WTC11 (cell line): ENCODE measurements at places on chromosomes 7 and 10.

- H3K4me1 ChIP-seq: 0 out of 2 replicates have a peak, but pooled peaks cover 3% of the 10 kb centered on the region
- no peaks in the 10 kb centered on the region for H3K27me3 ChIP-seq
- DNase-seq: no peak
- H3K4me3 ChIP-seq: no peak overlapping the region
Measured at GRCh38 chr7:13563257-13563656, 426.2 kb downstream of the ETV1 start.

DNA sequence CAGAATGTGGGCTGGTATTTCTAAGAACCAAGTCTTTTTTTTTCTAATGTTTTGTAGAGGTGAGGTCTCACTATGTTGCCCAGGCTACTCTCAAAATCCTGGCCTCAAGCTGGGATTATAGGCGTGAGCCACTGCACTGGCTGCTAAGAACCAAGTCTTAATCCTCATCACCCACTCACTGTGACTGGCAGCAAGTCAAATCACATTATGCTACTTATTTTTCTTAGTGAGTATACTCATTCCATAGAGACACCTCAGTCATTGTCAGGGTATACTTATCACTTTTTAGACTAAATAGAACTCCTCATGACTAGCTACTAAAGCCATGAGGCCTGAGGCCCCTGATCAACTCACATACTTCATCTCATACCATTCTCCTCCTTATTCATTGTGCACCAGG is 116.1 kb downstream of the STRA8 start:
- no peak overlapping the region for H3K27ac ChIP-seq
- H3K4me1 ChIP-seq: no peaks in the 10 kb centered on the region
- H3K36me3 ChIP-seq: no peaks in the 10 kb centered on the region
- DNase-seq: no peak
- H3K27me3 ChIP-seq: no peaks in the 10 kb centered on the region
- no peak overlapping the region for H3K4me3 ChIP-seq

GRCh38 chr10:96832721-96833219 is 672 bp downstream of the LCOR start:
- H3K27ac ChIP-seq: no peak overlapping the region
- peaks cover 9% of the 10 kb centered on the region for H3K27me3 ChIP-seq
- H3K4me1 ChIP-seq: peaks cover 40% of the 10 kb centered on the region
- peak; percentile 71 for DNase-seq
- H3K4me3 ChIP-seq: peak overlapping the region; percentile 70
- peaks cover 2% of the 10 kb centered on the region; the same call in 1 of the 2 replicates for H3K36me3 ChIP-seq

- DNase-seq: no peak
- no peaks in the 10 kb centered on the region; the same call in 1 of the 2 replicates for H3K27me3 ChIP-seq
- H3K36me3 ChIP-seq: peaks cover 9% of the 10 kb centered on the region
- peaks cover 2% of the 10 kb centered on the region; the same call in 1 of the 2 replicates for H3K4me1 ChIP-seq
- H3K27ac ChIP-seq: no peak overlapping the region
Measured at GRCh38 chr7:45986355-45987298, 65.6 kb upstream of the IGFBP3 start.

DNA sequence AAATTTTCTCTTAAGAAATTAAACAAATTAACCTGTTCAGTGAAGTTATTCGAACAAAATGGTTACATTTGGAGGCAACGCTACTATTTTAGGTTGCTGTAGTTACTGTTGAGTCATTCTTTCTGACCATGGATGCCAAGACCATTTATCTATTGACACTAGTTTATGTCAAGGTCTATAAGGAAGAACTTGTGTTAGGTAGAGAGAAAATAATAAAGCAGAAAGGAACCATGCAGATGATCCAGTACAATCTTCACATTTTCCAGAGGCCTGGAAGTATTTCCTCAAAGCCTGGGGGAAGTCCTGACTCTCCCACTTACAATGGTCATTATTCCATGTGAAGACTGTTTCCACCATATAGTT is 608.0 kb upstream of the GALNT17 start:
- H3K4me3 ChIP-seq: no peak overlapping the region
- peaks cover 11% of the 10 kb centered on the region for H3K4me1 ChIP-seq
- H3K27ac ChIP-seq: no peak overlapping the region
- no peak for DNase-seq
- H3K27me3 ChIP-seq: peaks cover 3% of the 10 kb centered on the region

GRCh38 chr10:113532724-113533123 is 20.1 kb upstream of the HABP2 start:
- H3K4me1 ChIP-seq: no peaks in the 10 kb centered on the region
- peaks cover 12% of the 10 kb centered on the region for H3K27me3 ChIP-seq
- DNase-seq: no peak
- H3K27ac ChIP-seq: no peak overlapping the region

DNA sequence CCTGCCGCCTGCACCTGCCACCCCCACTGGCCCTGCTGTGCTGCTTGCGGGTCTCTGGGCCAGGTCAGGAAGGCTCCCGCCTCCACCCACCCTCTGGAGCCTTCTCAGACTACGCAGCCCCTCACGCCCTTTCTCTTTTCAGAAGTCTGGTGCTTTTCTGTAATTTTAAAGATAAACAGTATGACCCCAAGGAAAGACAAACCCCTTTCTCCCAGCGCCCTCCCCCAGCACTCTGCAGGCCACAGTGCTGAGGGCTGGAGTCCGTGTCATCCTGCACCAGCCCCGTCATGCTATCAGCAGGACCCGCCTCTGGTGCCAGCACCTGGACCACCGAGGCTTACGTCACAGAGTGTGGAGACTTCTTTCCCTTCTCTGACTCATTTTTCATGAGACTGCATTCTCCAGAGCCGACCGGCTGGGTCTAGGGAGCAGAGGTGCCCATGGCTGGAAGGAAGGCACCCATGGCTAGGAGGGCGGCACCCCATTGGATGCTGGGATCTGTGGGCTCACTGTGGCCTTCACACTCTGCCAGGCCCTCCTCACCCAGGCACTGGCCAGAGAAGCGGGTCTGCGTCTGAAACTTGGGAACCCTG is 53.4 kb downstream of the CFAP46 start:
- H3K27ac ChIP-seq: no peak overlapping the region
- 0 out of 2 replicates have a peak, but pooled peaks cover under 1% of the 10 kb centered on the region for H3K36me3 ChIP-seq
- H3K4me1 ChIP-seq: peaks cover 43% of the 10 kb centered on the region
- no peak for DNase-seq
- no peak overlapping the region for H3K4me3 ChIP-seq

GRCh38 chr7:155418304-155418703 is 39.6 kb upstream of the EN2 start:
- no peak overlapping the region for H3K4me3 ChIP-seq
- H3K36me3 ChIP-seq: no peaks in the 10 kb centered on the region
- no peak overlapping the region for H3K27ac ChIP-seq
- H3K4me1 ChIP-seq: peaks cover 5% of the 10 kb centered on the region; the same call in 1 of the 2 replicates
- H3K27me3 ChIP-seq: peaks cover 3% of the 10 kb centered on the region
- DNase-seq: no peak

DNA sequence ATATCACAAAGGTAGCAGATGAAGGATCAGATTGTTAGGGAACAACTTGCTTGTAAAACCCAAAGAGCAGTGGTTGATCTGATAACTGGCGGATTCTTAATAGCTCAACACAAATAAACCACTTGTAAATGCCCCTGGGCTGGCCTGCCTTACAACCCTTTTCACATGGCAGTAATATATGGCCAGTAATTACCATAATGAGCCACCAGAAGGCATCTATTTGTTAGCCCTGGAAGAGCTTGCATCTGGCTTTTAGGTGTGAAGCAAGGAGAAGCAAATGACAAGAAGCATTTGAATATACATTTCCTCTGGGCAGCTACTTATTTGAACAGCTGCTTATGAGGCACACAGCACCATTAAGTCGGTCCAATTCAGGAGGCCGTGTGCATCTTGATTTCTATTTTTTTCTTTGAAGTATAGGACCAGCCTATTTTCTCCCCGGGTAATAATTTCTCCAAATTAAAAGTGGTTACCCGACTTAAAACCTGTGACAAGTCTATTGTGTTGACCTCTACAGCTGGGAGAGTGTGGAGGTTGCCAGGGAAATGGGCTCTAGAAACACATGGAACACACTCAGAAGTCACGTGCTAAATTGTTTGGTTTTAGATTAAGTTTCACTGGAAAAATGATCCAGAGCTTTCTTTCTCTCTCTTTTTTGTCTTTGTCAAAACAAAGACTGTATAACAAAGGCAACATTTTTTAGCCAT is 113.4 kb downstream of the SEM1 start:
- H3K27ac ChIP-seq: no peak overlapping the region
- H3K4me3 ChIP-seq: no peak overlapping the region
- H3K27me3 ChIP-seq: peaks cover 23% of the 10 kb centered on the region
- DNase-seq: no peak

- 0 out of 2 replicates have a peak, but pooled peaks cover 2% of the 10 kb centered on the region for H3K27me3 ChIP-seq
- H3K4me1 ChIP-seq: peaks cover 65% of the 10 kb centered on the region
- H3K4me3 ChIP-seq: no peak overlapping the region
- no peak overlapping the region for H3K27ac ChIP-seq
- no peak for DNase-seq
Measured at GRCh38 chr10:22874189-22874854, 53.5 kb upstream of the ARMC3 start.

DNA sequence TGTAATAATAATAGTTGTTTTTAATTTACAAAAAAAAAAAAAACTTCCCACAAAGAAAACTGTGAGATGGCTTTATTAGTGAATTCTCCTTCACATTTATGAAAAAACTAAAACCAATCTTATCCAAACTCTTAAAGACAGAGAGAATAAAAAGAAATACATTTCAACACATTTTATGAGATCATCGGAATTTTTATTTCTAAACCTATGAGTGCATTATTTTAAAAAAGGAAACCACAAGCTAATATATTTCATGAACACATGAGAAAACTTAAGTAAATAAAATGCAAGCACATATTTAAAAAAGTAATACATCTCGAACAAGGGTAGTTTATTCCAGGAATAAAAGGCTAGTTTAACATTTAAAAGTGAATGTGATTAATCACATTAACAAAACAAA is 31.5 kb downstream of the C7orf25 start:
- DNase-seq: no peak
- peaks cover 33% of the 10 kb centered on the region for H3K4me1 ChIP-seq
- H3K27ac ChIP-seq: no peak overlapping the region

- H3K36me3 ChIP-seq: no peaks in the 10 kb centered on the region
- DNase-seq: no peak
- H3K27ac ChIP-seq: no peak overlapping the region
- H3K27me3 ChIP-seq: no peaks in the 10 kb centered on the region
Measured at GRCh38 chr10:17413876-17414275, 40.5 kb downstream of the ST8SIA6 start.

DNA sequence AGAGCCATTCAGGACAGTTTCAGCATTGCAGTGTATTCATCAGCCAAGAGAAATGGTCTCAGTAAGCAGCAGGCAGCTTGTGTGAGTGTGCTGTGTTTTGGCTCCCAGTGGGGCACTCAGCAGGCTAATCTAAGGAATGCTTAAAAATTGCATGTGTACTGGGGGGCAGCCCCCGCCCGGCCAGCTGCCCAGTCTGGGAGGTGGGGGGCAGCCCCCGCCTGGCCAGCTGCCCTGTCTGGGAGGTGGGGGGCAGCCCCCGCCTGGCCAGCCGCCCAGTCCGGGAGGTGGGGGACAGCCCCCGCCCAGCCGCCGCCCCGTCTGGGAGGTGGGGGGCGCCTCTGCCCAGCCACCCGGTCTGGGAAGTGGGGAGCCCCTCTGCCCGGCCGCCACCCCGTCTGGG is 116.2 kb downstream of the GRID1 start:
- no peak for DNase-seq
- H3K4me1 ChIP-seq: peaks cover 15% of the 10 kb centered on the region
- no peak overlapping the region for H3K4me3 ChIP-seq
- peaks cover 10% of the 10 kb centered on the region for H3K36me3 ChIP-seq

GRCh38 chr10:127982601-127983000 is 75.7 kb downstream of the PTPRE start:
- H3K4me3 ChIP-seq: no peak overlapping the region
- H3K27ac ChIP-seq: no peak overlapping the region
- H3K27me3 ChIP-seq: no peaks in the 10 kb centered on the region
- H3K36me3 ChIP-seq: peaks cover 3% of the 10 kb centered on the region; the same call in 1 of the 2 replicates
- peaks cover 2% of the 10 kb centered on the region; the same call in 1 of the 2 replicates for H3K4me1 ChIP-seq

GRCh38 chr7:714251-714671 is 12.2 kb upstream of the DNAAF5 start:
- no peak for DNase-seq
- peaks cover 17% of the 10 kb centered on the region for H3K4me1 ChIP-seq
- no peaks in the 10 kb centered on the region for H3K27me3 ChIP-seq
- peaks cover 13% of the 10 kb centered on the region for H3K36me3 ChIP-seq
- H3K4me3 ChIP-seq: no peak overlapping the region; the same call in 1 of the 2 replicates
- H3K27ac ChIP-seq: peak overlapping the region; percentile 63; the same call in 1 of the 2 replicates

- DNase-seq: no peak
- no peak overlapping the region for H3K4me3 ChIP-seq
- no peak overlapping the region for H3K27ac ChIP-seq
- peaks cover 5% of the 10 kb centered on the region; the same call in 1 of the 2 replicates for H3K4me1 ChIP-seq
Measured at GRCh38 chr10:83880252-83880791, 259.0 kb upstream of the GHITM start.

GRCh38 chr10:69123306-69123746 is 652 bp upstream of the VPS26A start:
- peak overlapping the region; percentile 98 for H3K27ac ChIP-seq
- H3K4me3 ChIP-seq: peak overlapping the region; percentile 89
- DNase-seq: peak; percentile 60
- H3K4me1 ChIP-seq: peaks cover 17% of the 10 kb centered on the region
- H3K36me3 ChIP-seq: no peaks in the 10 kb centered on the region

DNA sequence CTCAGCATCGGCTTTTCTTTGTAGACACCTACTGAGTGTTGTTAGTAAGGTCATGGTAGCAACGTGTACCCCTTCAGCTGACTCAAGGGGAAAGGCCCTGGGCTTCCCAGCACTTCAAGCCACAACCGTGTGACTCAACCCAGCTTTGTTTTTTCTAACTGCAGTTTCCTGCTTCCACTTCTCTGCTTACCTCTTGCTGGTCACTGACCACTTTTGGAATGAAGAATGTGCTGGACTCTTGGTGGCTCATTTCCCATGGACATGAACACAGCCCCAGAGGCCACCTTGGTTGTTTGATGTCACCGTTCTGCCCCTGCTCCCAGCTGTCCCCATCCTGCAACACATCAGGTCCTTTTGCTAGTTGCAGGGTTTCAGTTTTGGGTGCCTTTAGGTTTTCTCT is 69.5 kb upstream of the ZNF438 start:
- H3K27me3 ChIP-seq: no peaks in the 10 kb centered on the region
- H3K4me3 ChIP-seq: no peak overlapping the region
- H3K27ac ChIP-seq: no peak overlapping the region
- DNase-seq: no peak
- H3K4me1 ChIP-seq: peaks cover 8% of the 10 kb centered on the region
- H3K36me3 ChIP-seq: no peaks in the 10 kb centered on the region

DNA sequence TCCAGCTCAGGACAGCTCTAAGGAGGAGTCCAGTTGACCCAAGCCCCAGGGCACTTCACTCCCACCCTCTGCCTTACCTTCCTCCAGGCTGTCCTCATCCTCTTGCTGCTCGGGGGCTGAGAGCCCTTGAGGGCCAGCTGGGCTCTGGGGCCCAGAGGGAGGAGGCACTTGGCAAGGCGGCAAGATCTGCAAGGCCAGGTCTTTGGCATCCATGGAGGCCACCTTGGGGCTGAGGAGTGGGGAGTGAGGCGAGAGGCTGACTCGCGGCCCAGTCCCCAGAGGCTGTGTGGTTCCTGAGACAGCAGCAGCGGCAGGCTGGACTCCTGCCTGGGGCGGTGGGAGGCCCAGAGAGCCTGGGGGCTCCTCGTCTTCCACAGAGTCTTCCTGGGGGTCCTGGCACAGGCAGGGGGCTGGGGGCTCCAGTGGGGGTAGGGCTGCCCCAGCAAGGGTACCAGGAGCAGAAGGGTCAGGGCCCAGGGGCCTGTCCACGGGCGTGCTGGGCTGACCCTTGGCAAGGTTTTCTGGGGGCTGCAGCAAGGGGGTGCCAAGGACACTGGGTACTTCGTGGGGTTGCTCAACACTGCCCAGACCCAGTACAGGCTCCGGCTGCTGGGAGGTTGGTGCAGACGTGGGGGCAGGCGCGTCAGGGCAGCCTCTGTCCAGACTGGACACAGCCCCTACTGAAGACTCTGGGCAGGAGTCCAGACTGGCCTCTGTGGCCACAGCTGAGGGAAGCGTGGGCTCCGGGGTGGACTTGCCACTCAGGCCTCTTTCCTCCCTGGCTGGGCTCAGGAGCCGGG is 6.5 kb downstream of the NACAD start:
- no peak for DNase-seq
- H3K27ac ChIP-seq: no peak overlapping the region
- H3K4me1 ChIP-seq: no peaks in the 10 kb centered on the region
- H3K27me3 ChIP-seq: peaks cover 3% of the 10 kb centered on the region
- H3K4me3 ChIP-seq: no peak overlapping the region
